ENCODE measurements at places on chromosomes 16 and 17.

DNA sequence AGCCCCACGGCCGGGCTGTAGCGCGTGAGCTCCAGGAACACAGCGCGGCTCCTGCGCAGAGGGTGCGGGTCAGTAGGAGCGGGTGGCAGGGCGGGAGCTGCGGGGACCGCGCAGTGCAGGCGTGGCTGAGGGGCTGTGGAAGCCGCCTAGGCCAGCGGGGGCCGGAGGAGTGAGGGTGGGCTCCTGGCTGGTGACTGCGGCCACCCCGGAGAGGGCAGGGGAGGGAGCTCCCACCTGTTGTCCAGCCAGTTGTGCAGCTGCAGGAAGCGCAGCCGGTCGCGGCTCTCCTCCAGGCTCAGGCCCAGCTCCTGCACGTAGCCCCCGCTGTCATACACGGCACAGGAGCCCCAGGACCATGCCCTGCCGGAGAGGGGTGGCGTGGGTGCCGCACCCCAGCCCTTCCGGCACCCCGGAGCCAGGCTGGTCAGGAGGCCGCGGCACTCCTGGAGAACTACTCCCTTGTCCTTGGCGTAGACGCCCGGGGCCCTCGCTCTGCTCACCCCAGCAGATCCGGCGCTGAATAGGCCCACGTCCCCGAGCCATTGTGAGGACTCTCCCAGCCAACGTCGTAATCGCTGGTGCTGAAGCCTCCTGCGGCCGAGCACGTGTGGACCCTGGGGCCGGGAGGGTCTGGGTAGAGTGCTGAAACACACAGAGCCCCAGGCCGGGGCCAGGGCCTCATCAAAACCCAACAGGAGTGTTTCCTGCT, 43.9 kb downstream of the TSC2 start:
- DNase-seq = no peak

DNA sequence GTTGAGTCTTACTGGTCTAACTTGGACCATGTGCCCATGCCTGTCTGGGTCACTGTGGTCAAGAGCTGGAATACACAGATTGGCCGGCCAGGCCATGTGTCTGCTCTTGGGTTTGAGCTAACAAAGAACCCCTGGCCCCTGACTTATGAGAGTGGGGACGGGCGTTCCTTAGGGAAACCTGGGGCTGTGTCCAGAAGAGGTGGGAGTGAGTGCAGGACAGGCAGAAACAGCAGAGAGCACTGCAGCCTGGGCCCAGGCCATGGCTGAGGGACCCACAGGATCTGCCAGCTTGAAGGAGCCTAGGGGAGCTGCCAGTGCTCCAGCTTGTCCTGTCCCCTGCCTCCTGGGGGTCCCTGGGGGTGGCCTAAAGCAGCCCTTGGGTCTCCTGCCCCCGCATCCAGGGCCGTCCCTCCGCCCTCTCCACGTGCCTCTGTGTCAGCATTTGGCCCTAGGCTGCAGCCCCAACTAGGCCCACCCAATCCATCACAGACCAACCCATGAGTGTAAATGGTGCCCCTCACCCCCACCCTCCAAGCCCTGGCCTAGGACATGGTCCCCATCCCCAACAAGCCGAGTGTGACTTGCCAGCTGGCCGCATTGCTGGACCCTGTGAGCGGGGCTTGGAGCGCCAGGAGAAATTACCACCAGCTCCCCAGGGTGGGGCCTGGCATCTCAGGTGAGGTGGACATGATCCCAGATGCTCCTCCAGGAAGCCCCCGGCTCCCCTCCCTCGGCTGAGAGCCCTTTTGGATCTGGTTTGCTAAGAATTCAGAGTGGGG, 12.5 kb upstream of the DRC7 start:
- no peak for DNase-seq

GRCh38 chr17:12421646-12422306, 243.9 kb upstream of the MYOCD start:
- DNase-seq = no peak

- DNase-seq = no peak
Measured at GRCh38 chr16:15798671-15799070, 58.2 kb downstream of the MYH11 start.

GRCh38 chr16:11977376-11978041, 975 bp downstream of the SNX29 start:
- DNase-seq = no peak

GRCh38 chr16:57444711-57445110, 2.5 kb downstream of the CIAPIN1 start:
- no peak for DNase-seq

DNA sequence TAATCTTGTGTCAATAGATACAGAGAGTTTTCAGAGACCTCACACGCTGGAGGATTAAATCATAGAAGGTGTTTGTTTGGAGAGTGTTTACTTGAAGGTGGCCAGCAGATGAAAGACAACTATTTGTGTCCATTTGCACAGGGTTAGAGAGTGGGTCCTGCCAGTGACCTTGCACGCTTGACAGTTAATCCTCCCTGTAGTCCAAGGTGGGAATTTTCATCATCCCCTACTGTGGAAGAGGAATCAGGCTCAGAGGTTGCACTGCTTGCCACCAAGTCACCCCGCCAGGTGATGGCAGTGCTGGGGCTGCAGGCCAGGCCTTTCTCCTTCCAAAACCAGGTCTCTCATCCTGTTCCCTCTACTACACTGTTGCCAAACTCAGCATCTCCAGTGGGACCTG, 12.3 kb downstream of the CDH1 start:
- DNase-seq = no peak

- DNase-seq = no peak
Measured at GRCh38 chr17:48540213-48540612, 4.7 kb downstream of the HOXB2 start.

DNA sequence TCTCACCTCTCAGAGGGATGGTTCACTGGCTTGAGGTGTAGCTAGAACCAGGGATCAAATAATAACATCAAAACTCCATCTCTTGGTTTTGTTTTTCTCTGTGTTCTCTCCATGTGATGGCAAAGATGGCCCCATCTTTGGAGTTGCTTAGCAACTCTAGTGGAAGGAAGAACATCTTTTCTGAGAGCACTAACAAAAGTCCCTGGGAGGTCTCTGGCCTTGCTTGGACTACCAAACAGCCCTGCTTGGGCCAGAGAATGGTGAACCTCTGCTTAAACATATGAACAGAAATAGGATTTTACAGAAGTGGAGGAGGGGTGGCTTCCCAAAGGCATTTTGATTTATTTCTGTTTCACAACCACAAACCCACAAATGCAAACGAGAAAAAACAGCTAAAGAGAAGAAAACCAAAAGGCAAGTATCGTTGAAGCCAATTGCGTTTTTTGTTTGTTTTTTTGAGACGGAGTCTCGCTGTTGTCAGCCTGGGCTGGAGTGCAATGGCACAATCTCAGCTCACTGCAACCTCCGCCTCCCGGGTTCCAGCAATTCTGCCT, 13.2 kb downstream of the GABARAPL2 start:
- no peak for DNase-seq

- no peak for DNase-seq
Measured at GRCh38 chr17:68491381-68492231, 20.6 kb upstream of the PRKAR1A start.

GRCh38 chr16:77645764-77646163, 76.5 kb upstream of the NUDT7 start:
- DNase-seq = no peak

DNA sequence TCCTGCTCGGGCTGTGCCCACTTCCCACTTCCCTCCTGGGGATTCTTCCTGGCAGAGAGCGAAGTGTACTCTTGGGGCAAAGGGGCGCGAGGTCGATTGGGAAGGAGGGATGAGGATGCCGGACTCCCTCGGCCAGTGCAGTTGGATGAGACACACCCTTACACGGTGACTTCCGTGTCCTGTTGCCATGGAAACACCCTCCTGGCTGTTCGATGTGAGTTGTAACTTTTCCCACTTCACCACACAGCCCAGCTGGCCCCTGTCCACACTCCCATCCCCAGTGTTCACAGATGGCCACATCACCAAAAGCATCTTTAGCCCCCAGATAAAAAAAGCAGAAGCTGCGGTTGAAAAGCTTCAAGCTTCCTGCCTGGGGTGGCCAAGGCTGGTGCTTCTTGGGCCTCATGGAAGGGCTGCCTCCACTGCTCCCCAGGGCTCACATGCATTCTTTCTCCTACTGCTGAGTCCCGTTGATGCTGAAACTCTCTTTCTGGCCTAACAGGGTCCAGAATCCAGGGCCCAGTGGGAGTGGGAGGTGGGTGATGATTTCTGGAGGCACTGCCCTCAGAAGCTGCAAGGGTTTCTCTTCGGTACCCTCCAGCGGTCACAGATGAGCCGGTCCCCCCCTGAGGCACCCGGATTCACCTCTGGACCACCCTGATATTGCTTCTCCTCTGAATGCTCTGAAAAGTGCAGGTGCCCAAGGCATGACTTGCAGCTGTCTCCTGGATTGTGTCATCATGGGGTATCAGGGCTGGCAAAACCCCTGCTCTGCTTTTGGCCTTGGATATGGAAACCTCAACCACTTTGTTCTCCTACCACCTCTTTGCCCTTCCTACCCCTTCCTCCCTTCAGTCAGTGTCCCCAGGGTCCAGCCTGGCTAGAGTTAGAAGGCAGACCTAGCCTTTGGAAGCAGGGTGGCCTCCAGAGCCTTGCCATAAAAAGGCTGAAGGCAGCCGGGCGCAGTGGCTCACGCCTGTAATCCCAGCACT, 2.2 kb upstream of the TRAF4 start:
- no peak for DNase-seq

DNA sequence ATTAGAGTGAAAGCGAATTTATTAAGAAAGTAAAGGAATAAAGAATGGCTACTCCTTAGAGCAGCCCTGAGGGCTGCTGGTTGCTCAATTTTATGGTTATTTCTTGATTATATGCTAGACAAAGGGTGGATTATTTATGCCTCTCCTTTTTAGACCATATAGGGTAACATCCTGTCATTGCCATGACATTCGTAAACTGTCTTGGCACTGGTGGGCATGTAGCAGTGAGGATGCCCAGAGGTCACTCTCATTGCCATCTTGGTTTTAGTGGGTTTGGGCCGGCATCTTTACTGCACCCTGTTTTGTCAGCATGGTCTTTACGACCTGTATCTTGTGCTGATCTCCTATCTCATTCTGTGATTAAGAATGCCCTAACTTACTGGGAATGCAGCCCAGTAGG, 58.2 kb downstream of the TANC2 start:
- no peak for DNase-seq

DNA sequence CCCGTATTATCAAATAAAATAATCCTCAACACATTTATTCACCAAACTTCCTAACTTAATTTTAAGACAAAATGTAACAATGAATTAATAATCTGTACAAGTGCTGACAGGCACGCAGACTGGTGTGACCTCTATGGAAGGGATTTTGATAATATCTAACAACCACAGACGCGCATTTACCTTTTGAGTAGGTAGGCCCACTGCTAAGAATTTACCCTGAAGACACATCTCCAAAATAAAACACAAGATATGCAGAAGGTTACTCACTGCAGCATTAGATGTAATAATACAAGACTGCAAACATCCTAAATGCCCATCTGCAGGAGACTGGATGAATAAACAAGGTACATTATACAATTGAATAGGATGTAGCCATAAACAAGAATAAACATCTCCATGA, 22.7 kb upstream of the CMTM4 start:
- no peak for DNase-seq

DNA sequence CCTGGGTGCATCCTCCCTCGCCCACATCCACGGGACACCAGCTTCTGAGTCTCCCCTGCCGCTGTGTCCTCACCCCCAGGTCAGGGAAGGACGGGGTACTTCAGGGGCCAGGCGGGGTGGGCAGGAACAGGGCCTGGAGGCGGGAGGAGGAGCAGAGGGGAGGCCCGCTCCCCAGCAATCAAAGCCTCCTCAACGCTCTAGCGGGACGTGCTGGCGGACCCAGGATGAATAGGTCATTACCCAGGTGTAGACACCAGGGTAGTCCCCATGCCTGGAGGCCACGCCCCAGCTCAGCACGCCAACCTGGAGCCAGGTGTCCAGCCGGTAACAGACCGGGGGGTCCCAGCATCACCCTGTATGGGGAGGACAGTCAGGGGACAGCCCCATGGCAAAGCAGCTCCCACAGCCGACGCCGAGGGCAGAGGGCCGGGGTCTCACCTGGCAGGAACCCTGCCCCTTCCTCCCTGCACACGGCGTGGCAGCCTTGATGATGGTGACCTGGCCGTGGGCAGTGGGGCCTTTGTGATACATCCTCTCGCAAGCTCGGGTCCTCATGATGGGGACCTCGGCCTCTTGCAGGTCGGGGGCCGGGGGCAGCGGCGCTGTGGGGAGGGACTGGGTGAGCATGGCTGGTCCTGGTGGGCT, 24.2 kb downstream of the TPSD1 start:
- DNase-seq = no peak

- no peak for DNase-seq
Measured at GRCh38 chr16:57148481-57148880, 37.4 kb downstream of the PSME3IP1 start.

GRCh38 chr16:12178251-12178990, 201.9 kb downstream of the SNX29 start:
- DNase-seq = no peak

DNA sequence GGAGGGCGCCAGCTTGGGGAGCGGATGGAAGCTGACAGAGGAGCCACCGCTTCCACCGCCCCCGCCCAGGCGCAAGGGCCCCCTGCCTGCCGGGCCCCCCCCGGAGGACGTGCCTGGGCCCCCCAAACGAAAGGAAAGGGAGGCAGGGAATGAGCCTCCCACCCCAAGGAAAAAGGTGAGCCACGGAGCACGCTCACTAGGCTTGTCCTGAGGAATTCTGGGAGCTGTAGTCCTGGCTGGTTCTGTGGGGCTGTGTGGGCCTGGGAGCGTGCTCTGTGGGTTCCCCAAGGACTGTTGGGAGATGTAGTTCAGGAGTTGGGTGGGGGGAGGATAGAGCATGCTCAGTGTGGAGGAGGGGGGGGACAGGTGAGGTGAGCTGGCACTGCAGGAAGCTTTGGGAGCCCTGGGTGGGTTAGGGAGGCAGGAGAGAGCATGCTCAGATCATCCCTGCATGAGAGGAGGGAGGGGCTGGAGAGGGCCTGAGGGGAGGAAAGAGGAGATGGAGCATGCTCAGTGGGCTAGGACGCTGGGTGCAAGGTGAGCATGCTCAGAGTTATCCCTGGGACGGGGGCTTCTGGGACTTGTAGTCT, 4.5 kb downstream of the FBXL19 start:
- no peak for DNase-seq

DNA sequence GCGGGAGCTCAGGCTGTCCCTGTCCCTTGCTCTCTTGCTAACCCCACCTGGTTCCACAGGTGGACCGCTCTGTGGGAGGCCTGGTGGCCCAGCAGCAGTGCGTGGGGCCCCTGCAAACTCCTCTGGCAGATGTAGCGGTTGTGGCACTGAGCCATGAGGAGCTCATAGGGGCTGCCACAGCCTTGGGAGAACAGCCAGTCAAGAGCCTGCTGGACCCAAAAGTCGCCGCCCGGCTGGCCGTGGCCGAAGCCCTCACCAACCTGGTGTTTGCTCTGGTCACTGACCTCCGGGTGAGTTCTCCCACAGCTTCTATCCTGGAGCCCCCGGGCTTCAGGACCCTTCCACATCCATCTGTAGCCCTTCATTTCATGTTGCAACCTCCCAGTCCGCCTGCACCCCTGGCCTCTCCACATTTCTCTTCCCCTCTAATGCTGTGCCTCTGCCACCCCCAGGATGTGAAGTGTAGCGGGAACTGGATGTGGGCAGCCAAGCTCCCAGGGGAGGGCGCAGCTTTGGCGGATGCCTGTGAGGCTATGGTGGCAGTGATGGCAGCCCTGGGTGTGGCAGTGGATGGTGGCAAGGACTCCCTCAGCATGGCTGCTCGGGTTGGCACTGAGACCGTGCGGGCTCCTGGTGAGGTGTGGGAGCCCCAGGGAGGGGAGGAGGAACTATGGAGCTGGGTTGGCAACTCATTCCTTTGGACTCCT, 15.9 kb downstream of the PFAS start:
- no peak for DNase-seq

- no peak for DNase-seq
Measured at GRCh38 chr16:61730997-61731396, 305.2 kb downstream of the CDH8 start.

Data from stimulated activated CD8-positive, alpha-beta memory T cell treated with anti-CD3 and anti-CD28 coated beads, Interleukin-15, amount 100 ng/mL, for 4 hours (primary cell).